ENCODE measurements at places on chromosomes 11 and 22. TPM values are rescaled to one million over a fixed set of nuclear protein-coding genes. Genes with fewer than 3 reads are reported as not detected.

The OR52E8 gene
- polyA plus RNA-seq, result not detected

The OR52H1 gene
- polyA plus RNA-seq, result 0.13 TPM

The BAIAP2L2 gene
- 8.5 TPM for polyA plus RNA-seq

The TBX10 gene
- polyA plus RNA-seq, result not detected

The CARD18 gene
- polyA plus RNA-seq, result not detected

The HPX gene
- 4.8 TPM for polyA plus RNA-seq

The TIGD3 gene
- 0.60 TPM for polyA plus RNA-seq

The ARCN1 gene
- polyA plus RNA-seq, result 191 TPM

The CNGA4 gene
- 1.1 TPM for polyA plus RNA-seq

The WT1 gene
- 223 TPM for polyA plus RNA-seq

The SCUBE1 gene
- 8.7 TPM for polyA plus RNA-seq

The C11orf97 gene
- polyA plus RNA-seq, result 0.20 TPM

The FAT3 gene
- polyA plus RNA-seq, result 13.7 TPM

The MIOX gene
- polyA plus RNA-seq, result 6.1 TPM

The AASDHPPT gene
- polyA plus RNA-seq, result 92.5 TPM

The IL18 gene
- 9.9 TPM for polyA plus RNA-seq

The PIK3IP1 gene
- 10.6 TPM for polyA plus RNA-seq

The HTR3A gene
- not detected for polyA plus RNA-seq

The CDC42BPG gene
- 5.4 TPM for polyA plus RNA-seq

The PATE4 gene
- 0.20 TPM for polyA plus RNA-seq

The MS4A4A gene
- polyA plus RNA-seq, result 3.3 TPM

The ENTHD1 gene
- polyA plus RNA-seq, result not detected

The ZNRF3 gene
- polyA plus RNA-seq, result 30.5 TPM

The PPP6R3 gene
- 133 TPM for polyA plus RNA-seq

The BCO2 gene
- polyA plus RNA-seq, result 8.1 TPM

All from left kidney (tissue), 8 donors.